Stimulated activated CD8-positive, alpha-beta memory T cell treated with anti-CD3 and anti-CD28 coated beads, Interleukin-15, amount 100 ng/mL, for 24 hours (primary cell): ENCODE measurements at places on chromosomes 2 and 18.

DNA sequence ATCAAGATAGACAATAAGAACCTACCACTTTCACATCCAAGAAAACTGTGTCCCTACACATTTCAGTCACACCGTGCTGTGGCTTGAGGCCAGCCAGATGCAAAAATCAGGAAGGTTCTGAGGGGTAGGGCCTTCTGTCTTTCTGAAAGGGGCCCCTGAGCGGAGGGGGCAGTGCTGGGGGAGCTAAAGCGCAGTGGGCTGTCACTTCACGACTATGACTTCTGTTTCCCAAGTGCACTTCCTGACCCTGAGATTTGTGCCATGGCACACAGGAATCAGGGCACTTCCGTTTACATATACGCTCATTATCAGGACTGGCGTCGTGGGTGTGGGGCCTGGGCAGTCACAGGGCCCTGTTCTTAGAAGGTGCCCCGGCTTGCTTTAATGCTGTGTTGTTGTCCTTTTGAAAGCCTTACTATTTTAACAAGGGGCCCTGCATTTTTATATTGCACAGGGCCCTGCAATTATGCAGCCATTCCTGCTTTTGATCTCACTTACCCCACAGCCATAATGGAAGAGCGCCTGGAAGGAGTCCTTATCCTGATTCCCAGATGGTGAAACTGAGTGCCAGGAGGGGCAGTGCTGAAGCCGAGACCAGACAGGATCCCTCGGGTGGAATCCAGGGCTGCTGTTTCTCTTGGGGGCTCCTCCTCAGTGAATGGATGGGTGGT lies 620 bp downstream of the NGEF start:
- no peak for DNase-seq

- no peak for DNase-seq
Measured at GRCh38 chr2:121237980-121238665, 46.9 kb downstream of the TFCP2L1 start.

- no peak for DNase-seq
Measured at GRCh38 chr2:30193104-30193681, 38.1 kb upstream of the LBH start.

- no peak for DNase-seq
Measured at GRCh38 chr18:43596105-43596712, 318.9 kb upstream of the SYT4 start.

DNA sequence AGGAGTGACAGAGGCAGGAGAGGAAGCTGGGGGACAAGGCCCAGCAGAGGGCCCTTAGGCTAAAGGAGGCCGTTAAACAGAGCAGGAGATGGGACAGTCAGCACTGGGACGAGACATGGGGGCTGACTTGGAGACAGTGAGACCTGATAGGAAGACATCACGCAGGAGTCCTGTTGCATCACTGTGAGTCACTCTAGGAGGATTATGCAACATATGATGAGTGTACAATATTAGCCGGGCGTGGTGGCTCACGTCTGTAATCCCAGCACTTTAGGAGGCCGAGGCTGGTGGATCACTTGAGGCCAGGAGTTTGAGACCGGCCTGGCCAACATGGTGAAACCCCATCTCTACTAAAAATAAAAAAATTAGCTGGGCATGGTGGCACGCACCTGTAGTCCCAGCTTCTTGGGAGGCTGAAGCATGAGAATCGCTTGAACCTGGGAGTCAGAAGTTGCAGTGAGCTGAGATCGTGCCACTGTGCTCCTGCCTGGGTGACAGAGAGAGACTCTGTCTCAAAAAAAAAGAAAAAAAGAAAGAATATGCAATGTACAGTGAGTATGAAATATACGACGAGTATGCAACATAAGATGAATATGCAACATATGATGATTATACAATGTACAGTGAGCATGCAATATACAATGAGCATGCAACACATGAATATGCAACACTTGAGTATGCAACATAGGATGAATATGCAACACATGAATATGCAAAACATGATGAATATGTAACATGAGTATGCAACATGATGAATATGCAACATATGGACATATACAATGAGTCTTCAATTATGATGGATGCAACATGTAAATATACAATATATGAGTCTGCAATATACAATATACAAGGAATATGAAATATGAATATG lies 83.3 kb upstream of the ID2 start:
- DNase-seq, result no peak

GRCh38 chr2:159759577-159759976 lies 38.4 kb downstream of the CD302 start:
- no peak for DNase-seq

DNA sequence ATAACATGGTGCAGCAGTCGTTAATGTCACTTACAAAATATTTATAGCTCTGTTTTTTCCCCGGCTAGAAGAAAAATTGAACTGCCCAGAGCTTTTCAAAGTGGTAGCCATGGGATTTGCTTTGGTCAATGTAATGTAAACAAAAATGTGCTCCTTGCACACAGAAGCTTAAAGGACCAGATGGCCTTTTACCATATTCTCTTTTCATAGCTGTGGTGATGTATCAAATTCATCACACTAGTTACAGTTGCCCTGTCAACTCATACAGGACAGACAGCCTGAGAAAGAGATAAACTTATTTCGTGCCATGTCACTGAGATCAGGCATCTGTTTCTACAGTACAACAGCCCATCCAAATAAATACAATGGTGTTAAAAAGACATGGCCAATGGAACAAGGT lies 368.1 kb upstream of the CDH19 start:
- DNase-seq, result no peak

GRCh38 chr2:226143091-226143490 lies 656.5 kb downstream of the IRS1 start:
- DNase-seq, result no peak

GRCh38 chr18:70005580-70005979 lies 57.9 kb upstream of the CD226 start:
- DNase-seq, result no peak

DNA sequence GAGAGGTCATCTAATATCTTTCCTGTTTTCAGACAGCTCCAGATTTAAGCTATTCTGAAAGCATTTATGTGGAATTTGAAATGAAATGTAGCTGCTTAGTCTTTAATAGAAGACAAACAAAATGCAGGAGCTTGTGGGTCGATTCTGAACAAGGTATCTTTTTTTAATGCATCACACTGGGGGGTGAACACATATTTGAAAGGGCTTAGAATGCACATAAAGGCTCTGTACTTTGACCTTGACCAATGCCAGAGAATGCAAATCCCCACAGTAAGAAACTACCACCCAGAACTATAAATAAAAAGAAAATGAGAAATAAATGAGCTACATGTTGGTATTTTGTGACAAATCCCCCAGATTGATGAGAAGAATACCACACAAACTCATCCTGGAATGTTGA lies 489.3 kb downstream of the PIK3C3 start:
- DNase-seq, result no peak

DNA sequence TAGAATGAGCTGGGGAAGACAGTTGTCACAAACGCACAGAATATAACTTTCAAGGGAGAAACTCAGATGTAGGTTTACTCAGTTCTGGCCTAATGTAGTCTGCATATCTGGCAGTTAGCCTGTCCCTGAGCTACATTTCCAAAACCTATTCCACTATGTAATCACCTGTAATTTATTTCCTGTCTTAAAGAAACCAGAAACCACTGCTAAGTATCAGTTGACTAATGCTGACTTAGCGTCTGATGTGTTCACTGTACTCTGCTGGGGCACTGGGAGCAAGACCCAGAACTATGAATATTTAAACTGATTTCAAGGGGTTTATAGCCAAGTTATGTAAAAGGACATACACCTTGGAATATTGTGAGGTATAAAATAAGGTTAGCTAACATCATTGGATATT lies 1995.2 kb upstream of the PIK3C3 start:
- no peak for DNase-seq

DNA sequence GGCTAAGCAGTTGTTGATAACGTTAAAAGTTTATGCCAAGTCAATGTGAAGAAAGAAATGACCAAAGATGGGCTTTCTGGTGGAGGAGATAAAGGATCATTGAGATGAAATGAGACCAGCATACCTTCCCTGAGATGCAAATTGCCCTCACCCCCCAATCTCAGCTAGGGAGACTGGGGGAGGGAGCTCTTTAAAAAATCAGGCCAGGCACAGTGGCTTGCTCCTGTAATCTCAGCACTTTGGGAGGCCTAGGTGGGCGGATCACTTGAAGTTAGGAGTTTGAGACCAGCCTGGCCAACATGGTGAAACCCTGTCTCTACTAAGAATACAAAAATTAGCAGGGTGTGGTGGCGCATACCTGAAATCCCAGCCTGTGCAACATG lies 30.9 kb upstream of the KCMF1 start:
- DNase-seq, result no peak

GRCh38 chr2:24121469-24121868 lies 1.7 kb downstream of the PFN4 start:
- no peak for DNase-seq

DNA sequence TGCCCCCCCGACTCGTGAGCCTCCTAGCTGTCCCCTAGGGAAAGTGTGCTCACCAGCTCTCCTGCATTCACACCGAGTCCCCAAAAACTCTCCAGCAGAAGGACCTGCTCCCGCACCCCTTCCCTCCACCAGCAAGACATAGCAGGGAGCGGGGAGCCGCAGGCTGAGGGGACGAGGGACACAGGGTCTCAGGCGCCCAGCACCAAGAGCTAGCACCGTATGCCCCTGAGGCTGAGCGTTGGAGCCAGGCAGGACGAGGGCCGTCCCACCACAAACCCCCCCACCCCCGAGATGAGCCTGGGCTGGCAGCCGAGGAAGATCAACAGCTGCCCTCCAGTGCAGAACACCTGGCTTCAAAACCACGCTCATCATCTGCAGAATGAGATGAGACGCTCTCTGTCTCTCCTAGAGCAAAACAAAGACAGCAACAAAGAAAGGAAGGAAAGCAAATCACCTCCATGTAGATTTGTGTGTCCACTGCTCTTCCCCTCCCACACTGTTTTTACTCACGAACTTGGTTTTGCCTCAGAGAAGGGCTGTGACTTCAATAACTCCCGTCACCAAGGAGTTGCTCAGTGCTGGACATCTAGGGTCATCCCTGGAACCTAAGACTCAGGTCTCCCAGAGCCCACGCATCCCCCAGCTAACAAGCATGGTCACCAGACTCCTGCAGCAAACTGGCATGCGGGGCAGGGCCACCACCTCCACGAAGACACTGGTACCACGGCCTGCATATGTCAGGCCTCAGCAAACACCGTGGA lies 39.7 kb upstream of the SALL3 start:
- DNase-seq, result no peak

GRCh38 chr18:8049147-8049546 lies 482.0 kb downstream of the PTPRM start:
- DNase-seq, result no peak

GRCh38 chr2:28427741-28428415 lies 35.2 kb downstream of the FOSL2 start:
- no peak for DNase-seq

DNA sequence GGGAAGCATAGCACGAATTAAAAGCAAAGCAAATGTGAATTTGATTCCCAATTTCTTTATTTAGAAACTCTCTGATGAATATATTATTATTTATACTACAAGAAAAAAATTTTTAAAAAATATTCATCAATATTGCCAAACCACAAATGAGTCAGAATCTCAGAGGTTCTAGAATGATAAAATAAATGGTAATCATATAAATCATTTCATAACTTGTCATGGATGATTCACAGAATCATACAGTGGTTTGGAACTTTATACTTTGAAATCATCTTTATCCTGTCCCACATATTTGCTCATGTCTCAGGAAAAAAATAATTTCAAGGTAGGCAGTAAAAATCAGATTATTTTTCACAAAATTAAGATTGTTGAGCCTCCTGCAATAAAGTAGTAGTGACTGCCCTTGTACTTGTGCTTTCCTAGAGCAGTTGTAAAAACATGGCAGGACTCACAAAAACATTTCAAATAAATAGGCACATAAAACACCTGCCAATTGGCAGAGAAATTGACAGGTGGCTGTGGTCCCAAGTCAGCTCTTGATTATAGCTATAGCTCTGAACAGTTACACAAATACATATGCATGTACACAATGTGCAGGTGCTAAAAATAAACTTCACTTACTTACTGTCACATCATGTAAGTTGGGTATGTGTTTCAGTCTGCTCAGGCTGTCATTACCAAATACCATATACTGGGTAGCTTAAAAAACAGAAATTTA lies 273.9 kb upstream of the SESTD1 start:
- no peak for DNase-seq

- DNase-seq, result no peak
Measured at GRCh38 chr2:54336977-54337255, 80.9 kb upstream of the TSPYL6 start.

DNA sequence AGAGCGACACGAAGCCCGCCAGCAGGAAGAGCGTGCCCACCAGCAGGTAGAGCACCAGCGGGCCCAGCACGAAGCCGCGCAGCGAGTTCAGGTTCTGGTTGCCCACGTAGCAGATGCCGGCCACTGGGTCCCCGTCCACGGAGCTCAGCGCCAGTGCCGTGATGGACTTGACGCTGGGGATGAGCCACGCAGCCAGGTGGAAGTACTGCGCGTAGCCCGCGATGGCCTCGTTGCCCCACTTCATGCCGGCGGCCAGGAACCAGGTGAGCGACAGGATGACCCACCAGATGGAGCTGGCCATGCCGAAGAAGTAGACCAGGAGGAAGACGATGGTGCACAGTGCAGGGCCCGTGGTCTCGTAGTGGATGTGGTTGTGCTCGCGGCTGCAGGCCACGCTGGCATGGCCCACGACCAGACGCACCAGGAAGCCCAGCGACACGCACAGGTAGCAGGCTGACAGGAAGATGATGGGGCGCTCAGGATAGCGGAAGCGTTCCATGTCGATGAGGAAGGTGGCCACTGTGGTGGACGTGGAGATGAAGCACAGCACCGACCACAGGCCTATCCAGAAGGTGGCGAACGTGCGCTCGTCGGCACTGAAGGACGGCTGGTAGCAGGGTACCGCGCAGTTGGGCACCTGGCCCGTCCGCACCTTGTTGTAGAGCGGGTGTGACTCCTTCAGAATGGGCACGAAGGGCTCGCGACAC lies 2.1 kb downstream of the FZD5 start:
- DNase-seq, result no peak

- DNase-seq, result no peak
Measured at GRCh38 chr2:1553671-1554295, 140.5 kb downstream of the TPO start.

GRCh38 chr2:183868153-183868552 lies 730.2 kb upstream of the ZNF804A start:
- DNase-seq, result no peak

- no peak for DNase-seq
Measured at GRCh38 chr2:7973801-7974480, 707.9 kb upstream of the ID2 start.

DNA sequence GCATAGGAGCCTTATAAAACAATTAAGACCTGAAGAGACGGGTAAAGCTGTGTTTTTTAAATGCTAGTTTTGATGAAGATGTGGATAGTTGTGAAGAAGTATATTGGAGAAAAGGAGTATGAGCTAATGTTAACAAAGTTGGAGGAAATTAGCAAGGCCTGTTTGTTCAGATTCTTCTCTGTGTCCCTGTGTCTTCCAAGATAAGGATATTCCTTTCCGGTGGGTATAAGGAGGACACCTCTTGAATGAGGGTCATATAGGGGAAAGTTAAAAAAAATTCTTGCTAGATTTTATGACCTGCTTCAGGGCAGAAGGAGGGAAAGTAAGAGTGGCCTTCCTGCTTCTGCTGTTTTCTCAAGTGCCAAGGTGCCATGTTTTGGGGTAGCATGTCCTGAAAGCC lies 59.0 kb downstream of the CCDC68 start:
- no peak for DNase-seq

- no peak for DNase-seq
Measured at GRCh38 chr18:73093687-73094250, 226.0 kb upstream of the NETO1 start.
